ENCODE measurements at places on chromosomes 7 and 10.
A peak's percentile ranks its signal among the peaks of the same experiment; 100 is the strongest.

DNA sequence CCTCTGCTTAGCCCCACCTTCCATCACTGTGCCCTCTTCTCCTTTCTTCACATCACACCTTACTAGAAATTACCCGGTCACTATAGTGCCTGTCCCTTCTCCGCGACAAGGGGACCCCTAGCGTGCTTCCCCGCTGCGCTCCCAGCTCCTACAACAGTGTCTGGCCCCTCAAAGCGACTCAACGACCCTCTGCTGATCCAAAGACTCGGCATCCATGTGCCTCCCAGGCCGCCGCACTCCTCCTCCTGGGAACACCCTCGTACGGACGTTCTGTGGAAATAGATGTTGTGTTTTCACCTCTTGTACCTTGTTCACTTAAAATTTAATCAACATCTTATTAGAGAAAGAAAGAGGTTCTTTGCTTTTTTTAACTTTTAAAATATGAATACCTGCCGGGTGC, 463.5 kb downstream of the DNAJB6 start:
- DNase-seq, result no peak

- no peak for DNase-seq
Observed at GRCh38 chr7:6228361-6229229, 43.8 kb downstream of the CYTH3 start.

DNA sequence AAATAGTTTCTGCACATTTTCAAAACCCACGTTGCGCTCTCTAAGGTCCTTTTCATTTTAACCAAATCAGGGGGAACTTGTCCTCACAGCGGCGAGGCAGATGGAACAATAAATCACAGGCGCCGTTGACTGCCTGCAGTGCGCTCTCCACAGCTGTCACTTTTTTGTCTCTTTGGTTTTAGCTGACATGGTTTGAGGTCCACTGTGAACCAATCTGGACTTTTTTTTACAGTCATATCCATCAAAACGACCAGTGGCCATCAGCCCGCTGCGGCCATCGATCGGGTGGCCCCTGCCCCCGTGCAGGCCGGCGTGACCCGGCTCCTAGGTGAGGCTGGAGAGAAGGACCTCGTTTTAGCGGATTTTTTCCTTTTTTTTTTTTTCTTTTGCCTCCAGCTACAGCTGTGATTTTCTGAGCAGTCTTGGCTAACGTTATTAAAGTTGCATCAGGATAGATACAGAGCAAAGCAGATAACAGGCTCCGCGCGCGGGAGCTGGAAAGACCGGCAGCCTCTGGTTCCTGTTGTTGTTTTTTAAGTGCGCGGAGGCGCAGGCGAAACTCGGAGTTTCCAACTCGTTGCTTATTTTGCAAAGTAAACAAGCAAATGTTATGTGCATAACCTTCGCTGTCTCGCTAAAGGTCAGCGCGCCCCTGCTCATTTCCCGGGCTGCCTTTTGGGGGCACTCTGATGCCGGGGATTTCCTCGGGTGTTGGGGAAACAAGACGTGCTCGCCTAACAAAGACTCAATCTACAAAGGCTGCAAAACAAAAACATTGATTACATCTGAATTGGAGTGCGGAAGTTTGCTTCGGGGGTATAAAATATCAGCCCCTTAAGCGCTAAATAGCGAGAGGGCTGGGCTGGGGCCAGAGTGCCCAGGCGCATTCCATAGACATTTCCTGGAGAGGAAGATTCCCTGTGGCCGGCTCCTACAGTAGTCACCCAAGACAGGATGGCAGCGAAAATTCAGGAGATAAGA, 414.8 kb upstream of the MKI67 start:
- no peak for DNase-seq

DNA sequence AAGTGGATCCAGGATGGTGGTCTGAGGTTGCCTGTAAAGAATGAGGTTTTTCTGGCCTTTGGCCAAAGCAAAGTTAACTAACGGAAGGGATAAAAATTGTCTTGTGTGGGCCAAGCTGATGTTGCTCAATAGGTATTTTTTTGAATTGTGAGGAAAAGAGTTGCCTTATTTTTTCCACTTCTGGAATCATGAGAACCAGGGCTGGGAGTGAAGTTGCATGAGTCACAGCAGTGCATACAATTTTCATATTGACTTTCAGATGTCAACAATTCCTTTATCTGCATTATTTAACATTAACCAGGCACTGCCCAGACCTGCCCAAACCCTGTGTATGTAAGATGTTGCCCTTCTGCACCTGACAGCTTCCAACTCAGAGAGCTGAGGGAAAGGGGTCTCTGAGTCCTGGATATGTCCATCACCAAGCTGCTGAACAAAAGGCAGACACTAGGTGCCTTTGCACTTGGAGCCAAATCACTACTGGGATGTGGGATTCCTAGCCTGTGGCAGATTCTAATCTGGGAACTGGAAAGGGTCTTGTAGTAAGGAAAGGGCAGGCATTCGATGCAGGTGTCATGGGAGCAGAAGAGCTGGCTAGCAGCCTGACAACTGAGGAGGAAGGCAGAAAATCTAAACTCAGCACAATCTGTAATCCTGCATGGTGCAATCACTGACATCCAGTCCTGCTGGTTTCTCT, 52.3 kb upstream of the SLC35B4 start:
- DNase-seq, result no peak

- no peak for DNase-seq
Observed at GRCh38 chr10:21870849-21871248, 132.7 kb downstream of the DNAJC1 start.

DNA sequence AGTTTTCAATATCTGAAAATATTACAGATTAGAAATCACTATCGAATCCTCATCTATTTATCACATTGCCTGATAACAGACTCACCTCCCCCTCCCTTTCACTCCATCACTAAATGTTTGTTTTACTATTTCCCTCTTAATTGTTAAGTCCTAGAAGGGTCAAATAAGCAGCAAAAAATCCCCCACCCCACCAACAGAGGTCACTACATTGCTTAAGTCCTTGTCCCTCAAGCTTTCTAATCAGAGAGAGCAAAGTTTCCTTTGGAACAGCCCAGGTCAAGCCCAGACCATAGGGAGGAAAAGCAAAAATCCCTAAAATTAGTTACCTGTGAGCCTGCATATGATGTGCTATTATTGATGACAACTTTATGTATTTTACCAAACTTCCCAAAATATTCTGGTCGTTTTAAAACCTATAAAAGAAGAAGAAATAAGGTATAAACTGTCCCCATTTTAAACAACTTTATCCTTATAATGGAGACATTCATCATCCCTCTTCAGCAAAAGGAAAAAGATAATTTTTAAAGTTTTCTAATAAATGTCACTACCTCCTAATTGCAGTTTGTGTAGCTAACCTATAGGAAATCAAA, 95.0 kb downstream of the CNOT4 start:
- peak; percentile 15 for DNase-seq

- no peak for DNase-seq
Observed at GRCh38 chr7:139702811-139703486, 74.8 kb downstream of the HIPK2 start.

GRCh38 chr7:123324283-123324682, 124.5 kb upstream of the SLC13A1 start:
- DNase-seq, result no peak

- DNase-seq, result no peak
Observed at GRCh38 chr7:158355456-158356065, 232.1 kb downstream of the PTPRN2 start.

GRCh38 chr10:51707821-51708424, 8.5 kb upstream of the CSTF2T start:
- no peak for DNase-seq

GRCh38 chr7:108292541-108292940, 162.4 kb upstream of the LAMB4 start:
- DNase-seq, result no peak

DNA sequence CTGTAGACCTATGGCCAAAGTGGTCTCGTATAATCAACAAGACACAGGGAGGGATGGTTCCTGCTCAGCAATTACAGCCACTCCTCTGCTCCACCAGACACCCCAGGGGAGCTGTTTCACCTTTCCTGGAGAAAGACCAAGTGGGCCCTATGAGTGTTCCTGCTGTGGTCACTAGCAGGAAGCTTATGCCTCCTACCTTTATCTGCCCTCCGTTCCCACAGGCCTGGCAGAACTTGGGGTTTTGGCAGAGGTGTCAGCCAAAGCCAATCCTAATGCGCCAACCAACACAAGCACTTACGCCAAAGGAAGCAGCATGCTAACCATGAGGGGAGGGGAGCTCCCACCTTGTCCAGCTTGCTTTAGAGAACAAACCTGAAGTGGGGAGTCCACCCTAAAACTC, 31.2 kb downstream of the XPNPEP1 start:
- no peak for DNase-seq

DNA sequence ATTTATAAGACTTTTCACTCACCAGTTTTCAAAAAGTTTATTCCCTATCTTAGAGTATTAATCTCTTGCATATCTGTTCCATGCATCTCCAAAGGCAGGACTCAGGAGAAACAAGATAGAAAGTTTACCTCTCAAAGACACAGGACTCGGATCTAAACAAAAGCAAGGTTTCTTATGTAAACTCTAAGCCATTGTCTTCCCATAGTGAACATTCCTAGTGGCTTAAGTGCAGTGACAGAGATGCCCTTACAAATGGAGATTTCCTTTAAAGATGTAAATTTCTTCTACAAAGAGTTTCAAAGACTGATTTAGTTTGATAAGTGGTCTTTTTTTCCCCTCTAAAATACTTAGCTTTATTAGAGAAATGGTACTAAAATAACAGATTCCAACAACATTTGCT, 209.8 kb downstream of the ACTR3B start:
- no peak for DNase-seq

GRCh38 chr10:69572159-69573055, 815 bp downstream of the NEUROG3 start:
- DNase-seq, result peak; percentile 29

DNA sequence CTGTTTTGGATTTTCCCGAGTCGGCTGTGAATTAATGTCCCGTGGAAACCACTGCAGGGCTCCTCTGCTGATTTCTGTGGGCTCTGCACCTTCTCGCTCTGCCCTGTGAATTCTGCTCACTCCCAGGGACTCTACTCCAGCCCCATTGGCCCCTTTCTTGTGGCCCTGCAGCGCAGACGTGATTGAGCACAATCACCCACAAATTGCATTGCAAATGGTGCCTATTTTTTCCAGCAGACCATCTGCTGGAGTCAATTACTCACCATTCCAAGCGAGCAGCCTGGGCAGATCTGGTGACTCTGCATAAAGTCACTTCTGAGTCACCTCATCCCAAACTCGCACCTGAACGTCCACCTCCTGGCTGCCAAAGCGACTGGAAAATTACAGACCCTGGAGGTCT, 235.8 kb downstream of the PAXIP1 start:
- no peak for DNase-seq

GRCh38 chr7:29119538-29119937, 26.8 kb downstream of the CPVL start:
- no peak for DNase-seq

DNA sequence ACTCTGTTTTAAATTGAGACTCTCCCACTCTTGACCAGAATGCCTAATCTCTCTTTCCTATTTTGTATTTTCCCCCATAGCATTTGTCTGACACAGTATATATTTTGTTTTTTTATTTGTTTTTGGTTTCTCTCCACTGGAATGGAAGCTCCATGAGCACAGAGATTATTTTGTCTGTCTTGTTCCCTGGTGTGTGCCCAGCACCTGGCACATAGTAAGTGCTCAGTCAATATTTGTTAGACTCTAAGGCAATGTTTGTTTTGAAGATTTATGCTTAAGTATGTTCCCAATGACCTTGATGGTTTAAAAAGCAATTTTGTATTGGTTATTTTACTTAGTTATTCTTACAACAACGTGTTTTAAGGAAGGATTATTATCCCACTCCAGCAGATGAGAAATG, 201.8 kb downstream of the DYNC1I1 start:
- no peak for DNase-seq

GRCh38 chr7:70647801-70648498, 484.0 kb upstream of the GALNT17 start:
- peak; percentile 55 for DNase-seq
